ENCODE measurements at places on chromosomes 6 and 20.

DNA sequence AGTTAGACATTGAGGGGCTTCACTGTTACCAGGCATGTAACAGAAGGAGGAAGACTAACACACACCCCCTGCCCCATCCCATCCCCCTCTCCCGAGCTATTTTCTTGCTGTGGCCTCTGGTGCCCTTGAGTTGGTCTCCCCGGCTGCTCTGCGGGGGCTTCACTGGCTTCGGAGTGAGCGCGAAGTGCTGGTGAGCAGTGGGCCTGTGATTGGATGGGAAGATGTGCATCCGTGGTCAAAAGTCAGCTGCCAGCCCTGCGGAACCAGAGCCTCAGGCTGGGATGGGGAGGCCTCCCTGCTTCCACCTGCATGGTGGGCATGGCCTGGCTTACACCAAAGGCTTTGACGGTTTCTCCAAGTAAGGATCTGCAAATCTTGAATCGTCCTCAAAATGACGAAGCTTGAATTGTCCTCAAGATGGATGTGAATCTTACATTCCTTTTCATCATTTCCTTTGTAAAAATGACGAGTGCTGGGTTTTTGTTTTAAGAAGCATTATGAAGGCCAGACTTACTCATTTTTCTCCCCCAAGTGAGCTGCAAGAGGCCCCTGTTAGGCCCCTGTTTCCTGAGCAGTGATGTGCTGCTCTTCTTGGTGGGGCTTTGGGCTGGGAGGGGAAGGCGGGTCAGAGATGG lies 23.7 kb downstream of the SPATA2 start:
- DNase-seq, result no peak

- DNase-seq, result peak; percentile 14
Measured at GRCh38 chr20:18754030-18754652, 59.4 kb upstream of the SCP2D1 start.

DNA sequence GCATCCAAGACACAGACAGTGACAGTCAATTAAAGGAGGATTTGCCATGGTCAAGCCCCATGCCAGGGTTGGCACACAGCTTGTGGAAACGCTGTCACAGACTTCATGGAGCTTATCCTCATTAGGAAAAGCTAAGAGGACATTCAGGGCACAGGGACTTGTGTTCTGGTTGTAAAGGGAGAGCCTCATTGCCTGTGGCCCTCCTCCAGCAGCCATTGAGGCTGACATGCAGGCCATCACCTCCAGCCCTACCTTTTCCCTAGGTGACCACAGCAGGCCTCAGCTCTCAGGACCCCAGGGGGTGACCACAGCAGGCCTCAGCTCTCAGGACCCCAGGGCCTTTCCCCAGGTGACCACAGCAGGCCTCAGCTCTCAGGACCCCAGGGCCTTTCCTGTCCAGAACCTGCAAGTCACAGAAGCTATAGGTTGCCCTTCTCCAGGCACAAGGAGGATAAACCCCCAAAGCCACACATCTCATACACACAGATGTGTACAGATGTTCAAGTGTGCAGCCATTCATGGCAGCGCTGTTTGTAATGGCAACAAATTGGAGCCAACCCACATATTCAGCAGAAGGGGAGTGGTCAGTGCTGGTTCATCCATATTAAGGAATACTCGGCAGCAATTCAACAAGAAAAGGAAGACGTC lies 26.1 kb downstream of the DUSP22 start:
- no peak for DNase-seq

GRCh38 chr6:165944002-165944466 lies 223.6 kb downstream of the TBXT start:
- DNase-seq, result no peak
